ENCODE measurements at places on chromosomes 1 and 21. TPM values are rescaled to one million over a fixed set of nuclear protein-coding genes. Genes with fewer than 3 reads are reported as not detected.

Gene NBPF4
- 0.11 TPM for total RNA-seq

Gene CFHR4
- not detected for total RNA-seq

Gene S100A4
- total RNA-seq: 276 TPM

Gene TMEM240
- total RNA-seq: 2.2 TPM

Gene MLLT11
- 3.4 TPM for total RNA-seq

Gene KDM5B
- 123 TPM for total RNA-seq

Gene TMEM79
- 0.91 TPM for total RNA-seq

Gene CSF1
- 129 TPM for total RNA-seq

Gene PSMG1
- 88.1 TPM for total RNA-seq

Gene CELA3A
- not detected for total RNA-seq

Gene ATP6V1G3
- not detected for total RNA-seq

Gene OR14K1
- not detected for total RNA-seq

Gene FCAMR
- not detected for total RNA-seq

Gene SORT1
- 18.4 TPM for total RNA-seq

Gene OR14A2
- total RNA-seq: not detected

Gene ADCY10
- 0.26 TPM for total RNA-seq

Gene LRRC71
- not detected for total RNA-seq

Gene CHIA
- not detected for total RNA-seq

Gene ARHGAP30
- not detected for total RNA-seq

Gene FGR
- total RNA-seq: 0.13 TPM

Gene KRTAP23-1
- total RNA-seq: not detected

Gene CLEC20A
- not detected for total RNA-seq

Gene IGSF9
- not detected for total RNA-seq

Gene KRTAP11-1
- total RNA-seq: not detected

Gene LCE1A
- not detected for total RNA-seq
